Left lung (tissue), 14 donors: ENCODE measurements at places on chromosomes 2 and 18. TPM values are rescaled to one million over a fixed set of nuclear protein-coding genes. Genes with fewer than 3 reads are reported as not detected.

The GPR75 gene
- polyA plus RNA-seq = 3.8 TPM

The LCT gene
- 0.15 TPM for polyA plus RNA-seq

- no peak for DNase-seq
These were observed 9.0 kb downstream of the TMEM214 start for GRCh38 chr2:27041752-27042151.

GRCh38 chr2:188291617-188292347, at the start of gene GULP1:
Gene GULP1 (plus strand): TSS chr2:188291874. CDS start chr2:188477703, 185,829 bp downstream.
- peak; percentile 89 for DNase-seq

GRCh38 chr2:237706257-237706656, 78.9 kb downstream of the LRRFIP1 start:
- DNase-seq = no peak

DNA sequence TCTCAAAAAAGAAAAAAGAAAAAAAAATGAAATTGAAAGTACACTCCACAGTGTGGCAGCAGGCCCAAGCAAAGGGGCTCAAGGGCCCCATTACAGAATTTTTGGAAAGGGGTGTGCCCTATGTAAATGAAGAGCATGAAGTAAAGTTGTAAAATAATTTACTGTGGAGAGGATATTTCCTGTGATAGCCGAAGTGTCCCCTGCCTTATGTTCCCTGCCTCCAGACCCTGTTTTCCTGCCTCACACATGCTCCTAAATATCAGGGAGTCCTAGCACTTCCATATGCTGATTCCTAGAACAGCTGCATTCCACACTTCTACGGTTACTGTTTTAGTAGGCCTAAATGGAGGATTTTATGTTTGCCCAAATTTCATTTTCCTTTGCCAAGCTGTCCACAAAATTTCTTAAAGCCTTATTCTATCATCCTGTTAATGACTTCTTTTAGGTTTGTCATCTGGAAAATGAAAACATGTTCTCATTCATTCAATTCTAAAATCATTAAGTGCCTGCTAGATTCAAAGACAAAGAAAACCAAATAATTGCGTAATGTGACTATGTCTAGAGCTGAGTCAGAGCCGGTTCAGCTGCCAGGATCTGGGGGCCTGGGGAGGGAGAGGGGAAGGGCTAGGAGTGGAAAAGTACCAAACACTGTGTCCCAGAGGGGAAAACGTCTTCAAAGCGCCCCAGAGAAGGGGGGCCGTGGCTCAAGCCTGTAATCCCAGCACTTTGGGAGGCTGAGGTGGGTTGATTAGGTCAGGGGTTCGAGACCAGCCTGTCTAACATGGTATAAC, 25.9 kb upstream of the IMPA2 start:
- peak; percentile 81 for DNase-seq

GRCh38 chr2:239532859-239533258, 132.0 kb upstream of the HDAC4 start:
- peak; percentile 27 for DNase-seq

DNA sequence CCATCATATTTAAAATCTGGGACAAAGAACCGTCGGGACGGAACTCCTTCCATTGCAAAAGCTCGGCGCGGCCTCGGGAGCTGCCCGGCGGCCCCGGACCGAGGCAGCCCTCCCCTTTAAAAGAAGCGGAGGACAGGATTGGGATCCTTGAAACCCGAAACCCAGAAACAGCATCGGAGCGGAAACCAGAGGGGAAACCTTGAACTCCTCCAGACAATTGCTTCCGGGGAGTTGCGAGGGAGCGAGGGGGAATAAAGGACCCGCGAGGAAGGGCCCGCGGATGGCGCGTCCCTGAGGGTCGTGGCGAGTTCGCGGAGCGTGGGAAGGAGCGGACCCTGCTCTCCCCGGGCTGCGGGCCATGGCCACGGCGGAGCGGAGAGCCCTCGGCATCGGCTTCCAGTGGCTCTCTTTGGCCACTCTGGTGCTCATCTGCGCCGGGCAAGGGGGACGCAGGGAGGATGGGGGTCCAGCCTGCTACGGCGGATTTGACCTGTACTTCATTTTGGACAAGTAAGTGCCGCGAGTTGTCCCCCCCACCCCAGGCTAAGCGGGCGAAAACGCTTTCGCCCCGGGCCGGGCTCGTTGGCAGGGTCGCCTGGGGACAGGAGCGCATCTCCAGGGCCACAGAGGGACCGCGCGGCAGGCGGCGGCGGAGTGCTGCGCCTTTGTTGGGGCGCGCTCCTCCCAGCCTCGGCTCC, at the start of gene ANTXR1:
Gene ANTXR1, plus strand, starts transcription at position 38 of the 698 bp plus-strand sequence. Its CDS starts 321 bp downstream, at position 359.
- peak; percentile 38 for DNase-seq

GRCh38 chr2:17319090-17319489, 199.2 kb downstream of the RAD51AP2 start:
- DNase-seq = no peak

- no peak for DNase-seq
These were observed 30.1 kb downstream of the RPL31 start for GRCh38 chr2:101032084-101032776.

GRCh38 chr2:1900732-1901131, 156.4 kb upstream of the PXDN start:
- DNase-seq = no peak

DNA sequence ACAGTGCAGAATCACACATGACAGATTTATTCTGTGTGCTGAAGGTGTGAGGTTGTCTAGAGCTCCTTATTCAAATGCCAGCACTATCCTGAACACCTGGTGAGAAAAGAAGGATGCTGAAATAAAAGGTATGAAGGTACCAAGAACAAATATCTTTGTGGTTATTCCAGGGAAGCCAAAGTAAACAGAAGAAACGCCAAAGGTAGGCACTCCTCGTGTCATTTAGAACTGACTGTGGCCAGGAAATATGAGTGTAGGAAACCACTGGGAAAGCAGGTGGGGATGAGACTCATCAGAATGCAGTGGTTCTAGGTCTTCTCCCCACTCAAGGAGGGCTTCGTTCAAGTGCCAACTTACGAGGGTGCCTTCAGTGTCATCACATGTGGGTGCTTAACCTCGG, 80.8 kb downstream of the KIF5C start:
- DNase-seq = no peak

DNA sequence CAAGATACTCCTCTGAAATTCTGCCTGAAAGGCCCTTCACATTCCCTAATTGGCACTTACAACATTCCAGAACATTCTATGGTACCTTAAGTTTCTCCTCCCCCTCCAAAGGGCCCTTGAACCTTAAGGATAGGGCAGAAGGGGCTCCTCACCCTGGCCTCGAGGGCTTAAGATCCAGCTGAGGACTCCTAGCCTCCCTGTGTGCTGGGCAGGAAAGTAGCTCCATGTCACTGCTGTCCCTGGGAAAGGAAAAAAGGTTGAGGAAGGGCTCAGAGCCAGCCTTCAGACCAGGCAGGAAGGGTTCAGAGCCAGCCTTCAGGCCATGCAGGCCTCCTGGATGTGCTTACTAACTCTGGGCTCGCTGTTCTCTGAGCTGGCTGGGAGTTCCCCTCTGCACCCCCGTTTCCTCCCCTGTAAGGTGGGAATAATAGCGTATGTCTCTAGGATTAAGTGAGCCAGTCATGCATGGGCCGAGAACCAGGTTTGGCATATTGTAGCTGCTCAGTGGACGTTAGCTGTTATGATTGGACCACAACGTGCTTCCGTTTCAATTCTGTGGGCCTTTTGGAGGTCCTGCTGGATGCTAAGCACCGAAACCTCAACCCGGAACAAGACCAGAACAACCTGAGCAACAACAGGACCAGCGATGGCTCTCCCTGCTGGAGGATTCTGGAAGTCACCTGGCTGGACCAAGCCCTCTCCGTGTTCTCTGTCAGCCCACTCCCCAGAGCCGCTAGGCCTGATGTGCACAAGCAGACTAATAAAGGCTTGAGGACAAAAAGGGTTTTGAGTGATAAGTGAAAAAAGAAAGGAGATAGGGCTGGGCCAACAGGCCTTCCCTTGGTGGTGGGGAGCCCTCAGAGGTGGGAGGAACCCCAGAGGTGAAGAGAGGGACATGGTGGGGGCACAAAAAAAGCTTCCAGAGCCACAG, 1.0 kb upstream of the B3GNT7 start:
- DNase-seq = no peak

- no peak for DNase-seq
These were observed 138.2 kb upstream of the NFATC1 start for GRCh38 chr18:79257480-79257879.

- no peak for DNase-seq
These were observed 2.1 kb upstream of the CHCHD5 start for GRCh38 chr2:112582314-112582746.
